ENCODE measurements at places on chromosomes 11 and 22. TPM values are rescaled to one million over a fixed set of nuclear protein-coding genes. Genes with fewer than 3 reads are reported as not detected.

DNA sequence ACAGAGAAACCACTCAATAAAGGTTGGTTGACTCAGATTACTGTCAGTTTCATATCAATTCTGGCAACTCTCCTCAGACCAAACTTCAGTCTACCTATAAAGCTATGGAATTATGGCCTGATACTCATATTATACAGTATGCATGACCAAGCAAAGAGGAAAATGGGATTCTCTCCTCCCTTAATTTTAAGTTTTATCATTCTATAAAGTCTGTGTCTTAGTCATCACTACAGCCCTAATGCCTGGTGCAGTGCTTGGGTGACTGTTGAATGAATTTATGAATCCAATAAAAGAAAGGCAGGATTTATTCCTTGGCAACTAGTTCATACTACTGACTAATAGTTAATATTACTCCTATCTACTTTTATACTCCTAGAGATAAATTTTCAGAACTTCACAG is 37.6 kb upstream of the GRAMD1B start:
- H3K36me3 ChIP-seq, result peaks cover 7% of the 10 kb centered on the region
- peaks cover 2% of the 10 kb centered on the region for H3K4me1 ChIP-seq
- DNase-seq, result no peak
- peaks cover 24% of the 10 kb centered on the region for H3K27me3 ChIP-seq

DNA sequence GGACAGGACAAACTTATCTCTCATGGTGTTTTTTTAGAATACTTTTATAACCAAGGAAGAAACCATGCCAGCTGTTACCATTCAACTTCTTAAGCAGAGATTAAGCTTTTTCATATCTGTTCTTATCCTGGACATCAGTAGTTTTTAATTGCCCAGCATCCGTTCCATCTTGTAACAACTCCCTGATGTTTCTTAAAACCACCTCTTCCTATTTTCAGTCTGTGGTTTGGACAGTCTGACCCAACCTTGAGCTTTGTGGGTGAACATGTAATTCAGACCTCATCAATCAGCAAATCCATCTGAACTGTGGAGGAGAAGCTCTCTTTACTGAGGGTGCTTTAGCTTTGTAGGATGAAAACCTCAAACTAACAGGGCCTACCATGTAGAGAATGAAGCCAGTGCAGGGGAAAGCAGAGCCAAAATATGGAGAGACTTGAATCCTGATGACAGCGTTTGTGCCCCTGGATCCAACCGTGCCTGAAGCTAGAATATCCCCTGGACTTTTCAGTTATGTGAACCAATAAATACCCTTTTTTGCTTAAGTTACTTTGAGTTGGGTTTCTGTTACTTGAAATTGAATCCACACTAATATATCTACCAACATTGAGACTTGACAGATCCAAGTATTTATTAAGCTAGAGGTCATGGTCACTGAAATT is 9.4 kb downstream of the TUG1 start:
- no peaks in the 10 kb centered on the region for H3K27me3 ChIP-seq
- H3K36me3 ChIP-seq, result no peaks in the 10 kb centered on the region
- no peak overlapping the region for H3K4me3 ChIP-seq
- DNase-seq, result no peak

DNA sequence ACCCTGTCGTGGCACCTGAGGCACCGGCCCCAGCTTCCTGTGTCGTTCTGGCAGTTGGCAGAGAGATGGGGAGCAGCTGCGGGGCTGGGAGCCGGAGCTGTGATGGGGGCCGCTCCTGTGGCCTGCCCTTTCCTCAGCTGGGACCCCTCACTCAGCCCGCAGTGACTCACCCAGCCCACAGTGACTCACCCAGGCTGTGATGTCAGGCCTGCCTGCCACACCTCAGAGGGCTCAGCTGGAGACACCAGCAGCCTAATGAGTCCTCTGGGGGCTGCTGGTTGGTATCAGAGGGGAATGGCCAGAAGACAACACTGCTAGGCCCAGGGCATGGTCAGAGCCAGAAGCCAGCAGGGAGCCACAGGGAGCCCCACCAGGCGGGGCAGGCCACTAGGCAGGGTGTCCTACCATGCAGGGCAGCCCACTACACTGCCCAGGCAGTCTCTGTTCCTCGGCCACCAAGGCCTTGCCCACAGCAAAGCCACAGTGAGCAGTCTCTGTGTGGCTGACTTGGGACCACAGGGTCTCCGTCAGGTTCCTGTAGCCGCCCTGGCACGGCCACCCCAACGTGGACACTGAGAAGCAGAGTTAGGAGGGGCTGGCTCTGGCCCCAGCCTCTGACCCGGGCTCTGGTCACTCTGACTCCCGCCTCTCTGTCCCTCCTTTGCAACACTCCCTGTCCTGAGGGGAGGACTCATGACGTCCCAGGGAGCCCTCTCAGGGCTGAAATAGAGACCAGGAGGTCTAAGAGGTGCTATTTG is 4.2 kb upstream of the FXYD2 start:
- H3K27ac ChIP-seq, result peak overlapping the region; percentile 24
- H3K4me1 ChIP-seq, result peaks cover 28% of the 10 kb centered on the region
- H3K4me3 ChIP-seq, result peak overlapping the region; percentile 69
- H3K36me3 ChIP-seq, result no peaks in the 10 kb centered on the region

GRCh38 chr11:69201764-69202370 is 46.1 kb downstream of the SMIM38 start:
- no peaks in the 10 kb centered on the region for H3K36me3 ChIP-seq
- peaks cover 4% of the 10 kb centered on the region for H3K27me3 ChIP-seq
- H3K4me3 ChIP-seq, result no peak overlapping the region
- H3K27ac ChIP-seq, result no peak overlapping the region

- peak; percentile 63 for DNase-seq
- peaks cover 11% of the 10 kb centered on the region for H3K4me1 ChIP-seq
- peak within 1 kb of the TSS; percentile 88 for H3K4me3 ChIP-seq
- H3K27ac ChIP-seq, result peak within 1 kb of the TSS; percentile 68
Measured at GRCh38 chr11:2376751-2377451, at the start of gene CD81. CD81 (plus strand) TSS chr11:2377310; CDS start chr11:2377550, 240 bp downstream.

DNA sequence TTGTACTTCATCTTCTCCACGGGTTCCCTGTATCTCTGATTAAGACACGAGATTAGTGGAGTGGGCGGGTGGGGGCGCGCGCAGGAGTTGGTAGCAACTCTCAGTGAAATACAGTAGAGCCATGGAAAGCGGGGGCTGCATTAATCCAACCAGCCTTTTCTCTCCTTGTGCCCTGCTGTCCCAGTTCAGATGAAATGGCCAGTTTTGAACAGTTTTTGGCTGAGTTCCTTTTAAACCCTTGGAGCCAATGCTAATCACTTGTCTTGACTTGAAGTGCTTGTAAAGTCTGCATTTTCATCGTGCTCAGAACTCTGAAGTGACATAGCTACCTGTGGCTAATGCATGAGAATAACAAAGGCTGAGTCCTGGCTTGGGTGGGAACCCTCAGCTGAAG is 734 bp upstream of the TMEM123 start:
- peak overlapping the region; percentile 95 for H3K27ac ChIP-seq
- H3K27me3 ChIP-seq, result no peaks in the 10 kb centered on the region
- peaks cover 56% of the 10 kb centered on the region for H3K4me1 ChIP-seq

DNA sequence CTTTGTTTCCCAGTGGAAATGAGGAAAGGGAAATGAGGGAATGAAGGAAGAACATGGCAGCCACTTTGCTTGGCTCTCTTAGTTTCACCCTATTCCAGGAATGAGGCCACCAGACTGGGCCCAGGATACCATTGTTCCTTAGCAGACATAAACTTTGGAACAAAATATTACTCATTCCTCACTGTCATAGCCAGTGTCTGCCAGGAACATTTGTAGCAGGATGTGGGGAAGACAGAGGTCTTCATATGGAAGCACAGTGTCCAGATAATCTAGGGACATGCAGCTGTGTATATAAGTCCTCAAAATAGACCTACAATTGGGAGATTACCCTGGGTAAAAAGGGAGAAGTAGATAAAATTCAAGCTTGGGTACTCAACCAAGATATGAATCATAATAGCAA is 15.2 kb upstream of the FUT4 start:
- no peak for DNase-seq
- no peaks in the 10 kb centered on the region for H3K4me1 ChIP-seq
- H3K27me3 ChIP-seq, result peaks cover 64% of the 10 kb centered on the region
- no peak overlapping the region for H3K27ac ChIP-seq

The RRAS2 gene
- 19.1 TPM for total RNA-seq

All from T-helper 17 cell (primary cell).